EL (cell line): ENCODE measurements at places on chromosomes 3 and 15.

GRCh38 chr3:154421083-154421482 is 8.9 kb downstream of the GPR149 start:
- DNase-seq = peak; percentile 9

DNA sequence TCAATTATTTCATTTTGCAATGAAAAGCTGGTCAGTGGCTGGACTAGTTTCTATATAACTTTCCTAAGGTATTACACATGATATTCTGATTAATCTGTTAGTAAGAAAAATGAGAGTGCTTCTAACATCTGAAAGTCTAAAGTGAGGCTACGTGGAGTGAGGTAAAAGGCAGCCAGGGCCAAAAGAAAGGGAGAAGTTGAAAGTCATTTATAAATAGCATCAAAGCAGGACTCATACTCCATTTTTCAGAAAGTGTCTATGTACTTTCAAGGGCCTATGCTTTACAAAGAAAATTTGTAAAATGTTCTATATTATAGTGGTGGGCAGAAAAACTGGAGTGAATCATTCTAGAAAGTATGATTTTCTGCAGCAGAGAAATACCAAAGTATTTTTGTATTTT is 80.0 kb downstream of the CSNK1G1 start:
- no peak for DNase-seq

DNA sequence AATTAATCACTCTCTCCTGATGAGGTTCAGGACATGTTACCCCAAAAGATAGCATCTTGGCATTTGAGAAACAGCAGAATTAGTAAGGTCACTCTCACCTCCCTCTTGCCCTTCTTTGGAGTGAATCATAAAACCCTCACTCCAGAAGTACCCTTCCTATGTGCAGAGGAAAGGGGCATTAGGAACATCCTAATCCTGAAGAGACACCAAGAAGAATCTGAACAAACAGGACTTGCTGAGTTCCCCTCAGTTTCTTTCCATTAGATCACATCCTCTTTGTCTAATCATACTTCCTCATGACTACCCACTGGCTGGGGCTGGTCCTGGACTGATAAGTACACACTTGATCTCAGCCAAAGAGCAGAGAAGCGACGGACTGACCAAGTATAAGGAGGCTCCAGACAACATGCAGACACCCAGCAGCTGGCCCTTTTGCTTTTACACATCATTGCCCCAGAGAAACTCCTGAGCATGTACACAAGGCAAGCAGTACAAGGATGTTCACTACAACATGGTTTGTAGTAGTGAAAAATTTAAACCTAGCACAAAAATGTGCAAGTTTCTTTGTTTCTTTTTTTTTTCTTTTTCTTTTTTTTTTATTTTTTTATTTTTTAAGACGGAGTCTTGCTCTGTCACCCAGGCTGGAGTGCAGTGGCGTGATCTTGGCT is 15.0 kb upstream of the TM6SF1 start:
- peak; percentile 46 for DNase-seq

GRCh38 chr15:62104401-62104800 is 37.6 kb downstream of the C2CD4A start:
- no peak for DNase-seq

DNA sequence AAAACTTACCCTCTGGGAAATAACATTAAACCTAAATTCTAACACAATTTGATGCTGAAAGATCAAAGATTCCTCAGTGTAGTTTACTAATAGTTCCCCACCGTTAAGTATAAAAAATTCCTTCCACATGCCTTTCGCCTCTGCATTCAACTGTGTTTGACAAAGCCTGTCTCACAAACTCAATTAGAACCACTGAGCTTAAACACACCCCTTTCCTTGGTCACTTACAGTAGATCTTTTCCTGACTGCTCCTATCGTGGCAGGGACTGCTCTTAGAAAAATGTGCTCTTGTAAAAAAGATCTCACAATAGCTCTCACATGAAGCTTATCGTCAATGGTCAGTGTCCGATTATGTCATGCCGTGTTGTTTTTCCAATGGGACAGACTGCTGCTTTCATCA is 8.9 kb upstream of the KBTBD8 start:
- DNase-seq = no peak

GRCh38 chr3:129382366-129382765 is 46.1 kb downstream of the EFCAB12 start:
- no peak for DNase-seq

- no peak for DNase-seq
Measured at GRCh38 chr3:41507336-41508062, 308.2 kb downstream of the CTNNB1 start.
